ENCODE measurements at places on chromosomes 11 and 22.

DNA sequence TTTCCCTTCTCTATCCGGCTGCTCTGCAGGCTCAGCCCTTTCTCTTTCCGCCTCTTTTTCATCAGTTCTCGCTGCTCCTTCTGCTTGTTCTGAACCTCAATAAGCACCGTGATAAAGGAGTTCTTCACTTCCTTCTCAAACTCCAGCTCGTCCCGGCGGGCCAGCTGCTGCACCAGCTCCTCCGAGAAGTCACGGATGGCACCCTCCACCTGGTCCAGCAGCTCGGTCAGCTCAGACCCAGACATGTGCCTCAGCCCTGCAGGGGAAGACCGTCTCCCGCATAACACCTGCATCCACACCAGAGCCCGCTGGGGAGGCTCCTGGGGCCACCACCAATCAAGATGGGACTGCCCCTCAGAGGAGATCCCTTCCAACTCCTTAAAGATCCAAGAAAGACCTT is 40.2 kb downstream of the FEZ1 start:
- H3K4me3 ChIP-seq = no peak overlapping the region
- no peaks in the 10 kb centered on the region for H3K4me1 ChIP-seq
- no peaks in the 10 kb centered on the region for H3K36me3 ChIP-seq
- no peaks in the 10 kb centered on the region for H3K27me3 ChIP-seq
- DNase-seq = no peak

- H3K27ac ChIP-seq = no peak overlapping the region
- H3K4me1 ChIP-seq = peaks cover 10% of the 10 kb centered on the region
- no peaks in the 10 kb centered on the region for H3K36me3 ChIP-seq
- H3K4me3 ChIP-seq = no peak overlapping the region
- no peaks in the 10 kb centered on the region for H3K27me3 ChIP-seq
- no peak for DNase-seq
These were observed 80.3 kb downstream of the LRRC32 start for GRCh38 chr11:76589964-76590950.

DNA sequence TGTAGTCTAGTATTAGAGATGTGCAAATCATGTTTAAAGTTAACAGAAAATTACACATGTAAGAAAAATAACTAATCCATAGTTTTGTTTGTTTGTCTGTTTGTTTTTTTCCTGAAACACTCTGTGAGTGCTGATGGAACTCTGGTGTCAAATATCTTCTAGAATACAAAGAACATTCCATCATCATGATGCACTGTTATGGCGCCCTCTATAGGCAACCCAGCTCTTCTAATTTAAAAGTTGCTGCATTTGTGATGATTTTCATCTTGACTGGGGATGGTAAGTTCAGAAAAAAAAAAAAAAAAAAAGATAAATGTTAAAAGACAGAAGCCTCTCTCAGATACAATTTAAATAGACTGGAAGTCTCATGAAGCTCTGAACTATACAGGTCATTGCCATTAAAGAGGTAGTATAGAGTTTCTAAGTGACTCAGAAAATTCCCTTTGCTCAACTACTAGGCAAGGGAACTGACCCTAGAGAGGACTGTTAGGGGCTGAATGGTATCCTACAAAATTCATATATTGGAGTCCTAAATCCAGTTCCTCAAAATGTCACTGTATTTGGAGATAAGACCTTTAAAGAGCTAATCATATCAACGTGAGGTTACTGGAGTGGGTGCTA is 597.2 kb upstream of the ANO3 start:
- H3K4me1 ChIP-seq = no peaks in the 10 kb centered on the region
- H3K27ac ChIP-seq = no peak overlapping the region

- H3K36me3 ChIP-seq = no peaks in the 10 kb centered on the region
- no peak for DNase-seq
- H3K27me3 ChIP-seq = no peaks in the 10 kb centered on the region
- no peaks in the 10 kb centered on the region for H3K4me1 ChIP-seq
- H3K27ac ChIP-seq = no peak overlapping the region
These were observed 9.2 kb upstream of the ANO1 start for GRCh38 chr11:70068950-70069349.

- H3K36me3 ChIP-seq = no peaks in the 10 kb centered on the region
- H3K27me3 ChIP-seq = no peaks in the 10 kb centered on the region
- no peak for DNase-seq
- H3K27ac ChIP-seq = no peak overlapping the region
- H3K4me1 ChIP-seq = no peaks in the 10 kb centered on the region
These were observed 85.0 kb downstream of the CHST1 start for GRCh38 chr11:45580399-45580798.

- DNase-seq = no peak
- H3K27me3 ChIP-seq = no peaks in the 10 kb centered on the region
- H3K4me1 ChIP-seq = no peaks in the 10 kb centered on the region
- no peaks in the 10 kb centered on the region for H3K36me3 ChIP-seq
- no peak overlapping the region for H3K27ac ChIP-seq
These were observed 103.8 kb upstream of the PARVA start for GRCh38 chr11:12273618-12273995.

GRCh38 chr22:26577081-26577480 is 12.9 kb downstream of the TPST2 start:
- no peak overlapping the region for H3K27ac ChIP-seq
- H3K36me3 ChIP-seq = peaks cover 25% of the 10 kb centered on the region
- peaks cover 92% of the 10 kb centered on the region for H3K4me1 ChIP-seq
- no peak overlapping the region for H3K4me3 ChIP-seq
- H3K27me3 ChIP-seq = no peaks in the 10 kb centered on the region

DNA sequence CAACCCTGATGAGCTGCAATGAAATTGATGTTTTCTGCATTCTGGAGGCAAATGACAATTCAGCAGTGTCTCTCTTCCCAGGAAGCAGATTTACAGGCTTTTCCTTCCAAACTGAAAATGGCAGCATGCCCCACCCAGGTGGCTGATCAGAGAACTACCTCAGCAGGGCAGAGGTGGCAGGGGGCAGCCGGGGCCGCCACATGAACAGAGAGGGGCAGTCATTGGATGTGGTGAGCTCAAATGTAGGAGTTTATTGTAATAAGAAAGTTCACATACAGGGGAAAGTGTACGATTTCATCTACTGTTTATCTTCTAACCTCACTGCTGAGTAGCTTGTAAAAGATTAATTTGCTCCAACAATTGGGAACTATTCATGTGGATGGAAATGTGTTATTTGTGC is 15.7 kb upstream of the PARVA start:
- no peaks in the 10 kb centered on the region for H3K36me3 ChIP-seq
- peaks cover 23% of the 10 kb centered on the region for H3K4me1 ChIP-seq
- no peaks in the 10 kb centered on the region for H3K27me3 ChIP-seq
- no peak for DNase-seq
- H3K4me3 ChIP-seq = no peak overlapping the region

GRCh38 chr11:30446520-30446919 is 123.6 kb downstream of the ARL14EP start:
- H3K4me1 ChIP-seq = no peaks in the 10 kb centered on the region
- DNase-seq = no peak
- H3K36me3 ChIP-seq = no peaks in the 10 kb centered on the region
- no peak overlapping the region for H3K4me3 ChIP-seq
- no peaks in the 10 kb centered on the region for H3K27me3 ChIP-seq

DNA sequence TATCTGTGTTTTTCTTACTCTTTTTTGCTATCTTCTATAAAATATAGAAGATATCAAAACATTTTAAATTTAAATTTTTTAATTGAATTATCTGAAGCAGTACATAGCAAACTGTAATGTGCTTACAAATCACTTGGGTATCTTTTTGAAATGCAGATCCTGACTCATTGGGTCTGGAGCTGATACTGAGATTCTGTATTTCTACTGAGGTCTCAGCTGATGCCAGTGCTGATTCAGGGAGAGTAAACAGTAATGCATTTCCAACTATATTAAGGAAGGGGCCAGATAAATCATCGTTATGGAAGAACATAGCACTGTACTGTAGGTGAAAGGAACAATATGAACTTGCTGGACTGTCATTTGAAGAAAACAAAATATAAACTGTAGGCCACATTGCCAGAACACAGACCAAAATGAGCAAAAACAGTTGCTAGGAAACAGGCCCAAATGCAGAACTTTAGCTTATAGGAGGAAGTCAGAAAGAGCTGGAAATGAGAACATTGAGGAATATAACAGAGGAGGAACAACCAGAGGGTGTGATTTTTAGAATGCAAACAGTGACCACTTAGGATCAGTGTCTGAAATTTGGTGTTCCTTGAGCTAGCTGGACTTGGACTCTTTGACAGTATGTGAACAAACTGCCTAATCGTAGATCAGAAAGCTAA is 3.3 kb downstream of the ARL14EP start:
- DNase-seq = no peak
- H3K4me1 ChIP-seq = peaks cover 8% of the 10 kb centered on the region
- H3K27me3 ChIP-seq = no peaks in the 10 kb centered on the region
- H3K4me3 ChIP-seq = no peak overlapping the region
- peak overlapping the region; percentile 62 for H3K27ac ChIP-seq

DNA sequence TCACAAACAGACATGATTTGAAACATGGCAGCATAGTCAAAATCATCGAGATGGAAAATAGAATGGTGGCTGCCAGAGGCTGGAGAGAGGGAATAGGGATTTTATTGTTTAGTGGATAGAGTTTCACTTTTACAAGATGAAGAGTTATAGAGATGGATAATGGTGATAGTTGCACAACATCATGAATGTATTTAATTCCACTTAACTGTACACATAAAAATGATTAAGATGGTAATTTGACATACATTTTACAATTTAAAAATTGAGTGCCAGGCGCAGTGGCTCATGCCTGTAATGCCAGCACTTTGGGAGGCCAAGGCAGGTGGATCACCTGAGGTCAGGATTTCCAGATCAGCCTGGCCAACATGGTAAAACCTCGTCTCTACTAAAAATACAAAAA is 21.2 kb downstream of the TTC28 start:
- peaks cover 14% of the 10 kb centered on the region for H3K27me3 ChIP-seq
- no peak overlapping the region for H3K4me3 ChIP-seq
- DNase-seq = no peak
- H3K4me1 ChIP-seq = no peaks in the 10 kb centered on the region
- no peaks in the 10 kb centered on the region for H3K36me3 ChIP-seq
- no peak overlapping the region for H3K27ac ChIP-seq

- H3K36me3 ChIP-seq = peaks cover 4% of the 10 kb centered on the region
- DNase-seq = no peak
These were observed 148.8 kb downstream of the CRYBB2 start for GRCh38 chr22:25368271-25368670.

GRCh38 chr11:132114185-132114584 is 743.8 kb downstream of the NTM start:
- no peak overlapping the region for H3K27ac ChIP-seq
- no peaks in the 10 kb centered on the region for H3K4me1 ChIP-seq
- no peaks in the 10 kb centered on the region for H3K27me3 ChIP-seq

- H3K27me3 ChIP-seq = no peaks in the 10 kb centered on the region
- H3K36me3 ChIP-seq = no peaks in the 10 kb centered on the region
- no peak overlapping the region for H3K4me3 ChIP-seq
- DNase-seq = no peak
These were observed 17.5 kb upstream of the SCGB1A1 start for GRCh38 chr11:62401356-62401755.

- no peaks in the 10 kb centered on the region for H3K27me3 ChIP-seq
- H3K4me1 ChIP-seq = no peaks in the 10 kb centered on the region
- DNase-seq = no peak
These were observed 230.4 kb downstream of the ST3GAL4 start for GRCh38 chr11:126585774-126586491.

- H3K4me3 ChIP-seq = no peak overlapping the region
- no peak overlapping the region for H3K27ac ChIP-seq
- no peak for DNase-seq
- peaks cover 34% of the 10 kb centered on the region for H3K4me1 ChIP-seq
These were observed 63.8 kb upstream of the WNT7B start for GRCh38 chr22:46040471-46041465.

- H3K4me1 ChIP-seq = no peaks in the 10 kb centered on the region
- DNase-seq = no peak
- H3K27ac ChIP-seq = no peak overlapping the region
- no peaks in the 10 kb centered on the region for H3K27me3 ChIP-seq
These were observed 90.0 kb upstream of the LINC01488 start for GRCh38 chr11:69391192-69392103.

- DNase-seq = no peak
- H3K4me3 ChIP-seq = no peak overlapping the region
- no peaks in the 10 kb centered on the region for H3K36me3 ChIP-seq
- H3K27ac ChIP-seq = no peak overlapping the region
- H3K27me3 ChIP-seq = no peaks in the 10 kb centered on the region
- H3K4me1 ChIP-seq = peaks cover 8% of the 10 kb centered on the region
These were observed 353.8 kb downstream of the DDX10 start for GRCh38 chr11:109018639-109019038.

DNA sequence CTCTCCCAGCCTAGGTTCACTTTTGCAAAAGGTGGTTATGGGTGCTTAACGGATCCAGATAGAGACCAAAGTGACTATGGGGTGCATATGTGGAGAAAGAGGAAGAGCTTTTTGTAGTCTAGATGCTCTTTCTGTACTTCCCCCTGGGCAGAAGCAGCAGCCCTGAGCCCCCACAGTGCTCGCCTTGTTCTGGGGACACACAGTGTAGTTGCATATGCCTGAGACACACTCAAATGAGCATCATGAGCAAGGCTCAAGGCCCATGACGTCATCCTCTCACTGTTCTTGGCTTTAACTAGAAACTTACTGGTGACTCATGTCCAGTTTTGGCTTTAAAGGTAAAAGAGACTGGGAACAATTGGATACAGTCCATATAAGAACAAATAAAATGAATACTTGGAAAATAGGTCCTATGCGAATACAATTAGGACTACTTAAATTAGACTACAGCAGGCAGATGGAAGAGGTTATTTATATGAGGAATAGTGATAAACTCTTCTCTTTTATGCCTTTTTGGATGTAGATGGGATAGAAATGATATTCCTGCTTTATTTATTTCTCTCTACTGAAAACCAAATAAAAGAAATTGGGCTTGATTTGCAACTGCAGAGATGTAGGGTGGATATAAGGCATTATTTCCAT is 20.1 kb upstream of the PEX26 start:
- peak overlapping the region; percentile 80 for H3K27ac ChIP-seq
- no peak for DNase-seq
- no peaks in the 10 kb centered on the region for H3K36me3 ChIP-seq
- no peaks in the 10 kb centered on the region for H3K27me3 ChIP-seq
- H3K4me1 ChIP-seq = peaks cover 6% of the 10 kb centered on the region

DNA sequence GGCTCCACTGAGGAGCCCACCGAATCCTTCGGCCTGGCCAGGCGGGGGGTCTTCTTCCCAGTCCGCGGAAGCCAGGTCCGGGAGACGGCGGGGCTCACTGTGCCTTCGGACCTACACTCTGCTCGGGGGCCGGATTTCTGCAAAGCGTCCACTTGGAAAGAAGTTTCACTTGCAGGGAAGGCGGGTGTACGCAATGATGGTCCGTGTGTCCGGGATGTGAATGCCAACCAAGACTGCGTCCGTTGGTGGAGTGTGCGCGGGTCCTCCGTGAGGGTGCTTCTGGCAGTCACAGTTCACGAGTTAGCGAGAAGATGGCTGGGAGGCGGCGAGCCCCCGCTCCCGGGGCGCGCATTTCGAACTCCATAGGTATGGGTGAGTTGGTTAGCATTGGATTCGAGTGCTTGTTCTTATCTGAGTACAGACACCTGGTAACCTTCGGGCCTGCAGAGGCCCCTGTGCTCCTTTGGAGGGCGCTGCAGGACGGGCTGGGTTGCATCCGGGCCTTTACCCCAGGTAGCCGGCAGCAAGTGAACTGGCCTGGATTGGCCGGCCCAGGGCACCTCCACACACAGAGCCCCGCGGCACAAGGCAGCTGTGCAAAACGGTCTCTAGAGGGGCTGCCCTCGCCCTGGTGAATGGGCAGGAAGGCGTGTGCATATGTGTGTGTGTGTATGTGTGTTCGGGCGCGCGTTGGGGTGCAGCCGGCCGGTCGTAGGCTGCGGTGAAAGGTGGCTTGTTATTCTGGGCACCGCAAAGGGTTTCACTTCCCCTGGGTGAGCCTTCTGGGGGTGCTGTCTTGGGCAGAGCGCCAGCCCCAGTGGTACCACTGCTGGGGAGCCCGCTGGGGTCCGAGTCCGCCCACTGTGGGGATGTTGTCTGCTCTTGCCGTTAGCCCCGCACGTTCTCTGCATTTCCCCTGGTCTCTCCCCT is 13.3 kb upstream of the CYP2R1 start:
- no peaks in the 10 kb centered on the region for H3K36me3 ChIP-seq
- peaks cover 28% of the 10 kb centered on the region for H3K4me1 ChIP-seq
- DNase-seq = peak; percentile 87
- peak overlapping the region; percentile 87 for H3K4me3 ChIP-seq
